ENCODE measurements at places on chromosomes 12 and 14.

DNA sequence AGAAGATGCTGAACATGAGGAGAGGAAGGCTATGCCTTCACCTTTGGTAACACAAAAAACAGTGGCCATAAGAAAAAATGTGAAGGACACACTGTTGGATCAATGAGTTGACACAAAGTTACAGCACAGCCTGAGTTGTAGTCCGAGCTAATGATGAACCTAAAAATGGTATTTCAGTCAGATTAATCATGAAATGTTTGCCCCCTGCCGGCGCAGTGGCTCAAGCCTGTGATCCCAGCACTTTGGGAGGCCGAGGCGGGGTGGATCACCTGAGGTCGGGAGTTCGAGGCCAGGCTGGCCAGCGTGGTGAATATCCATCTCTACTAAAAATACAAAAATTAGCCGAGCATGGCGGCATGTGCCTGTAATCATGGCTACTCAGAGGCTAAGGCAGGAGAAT, 1.3 kb upstream of the CAPRIN2 start:
- DNase-seq, result no peak
- H3K4me1 ChIP-seq, result peaks cover 5% of the 10 kb centered on the region
- H3K36me3 ChIP-seq, result peaks cover 16% of the 10 kb centered on the region
- peak overlapping the region; percentile 98 for H3K4me3 ChIP-seq

DNA sequence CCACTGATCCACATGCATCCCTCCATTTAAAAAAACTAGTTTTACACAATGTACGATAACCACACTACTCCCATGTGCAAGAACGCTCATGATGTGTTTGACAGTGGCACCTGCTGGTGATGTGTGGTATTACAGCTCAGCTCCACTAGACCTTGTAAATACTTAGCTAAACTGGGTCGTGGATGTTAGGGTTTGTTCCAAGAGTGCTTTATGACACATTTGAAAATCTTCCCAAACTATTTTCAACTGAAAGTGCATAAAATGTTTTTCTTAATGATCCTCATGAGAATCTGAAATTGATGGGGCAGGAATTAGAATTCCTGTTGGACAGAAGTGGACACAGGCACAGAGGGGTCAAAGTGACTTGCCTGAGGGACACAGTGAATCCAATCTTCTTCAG, 99.2 kb downstream of the SCARB1 start:
- no peaks in the 10 kb centered on the region for H3K4me1 ChIP-seq
- DNase-seq, result no peak
- H3K27me3 ChIP-seq, result no peaks in the 10 kb centered on the region
- H3K36me3 ChIP-seq, result peaks cover 12% of the 10 kb centered on the region

DNA sequence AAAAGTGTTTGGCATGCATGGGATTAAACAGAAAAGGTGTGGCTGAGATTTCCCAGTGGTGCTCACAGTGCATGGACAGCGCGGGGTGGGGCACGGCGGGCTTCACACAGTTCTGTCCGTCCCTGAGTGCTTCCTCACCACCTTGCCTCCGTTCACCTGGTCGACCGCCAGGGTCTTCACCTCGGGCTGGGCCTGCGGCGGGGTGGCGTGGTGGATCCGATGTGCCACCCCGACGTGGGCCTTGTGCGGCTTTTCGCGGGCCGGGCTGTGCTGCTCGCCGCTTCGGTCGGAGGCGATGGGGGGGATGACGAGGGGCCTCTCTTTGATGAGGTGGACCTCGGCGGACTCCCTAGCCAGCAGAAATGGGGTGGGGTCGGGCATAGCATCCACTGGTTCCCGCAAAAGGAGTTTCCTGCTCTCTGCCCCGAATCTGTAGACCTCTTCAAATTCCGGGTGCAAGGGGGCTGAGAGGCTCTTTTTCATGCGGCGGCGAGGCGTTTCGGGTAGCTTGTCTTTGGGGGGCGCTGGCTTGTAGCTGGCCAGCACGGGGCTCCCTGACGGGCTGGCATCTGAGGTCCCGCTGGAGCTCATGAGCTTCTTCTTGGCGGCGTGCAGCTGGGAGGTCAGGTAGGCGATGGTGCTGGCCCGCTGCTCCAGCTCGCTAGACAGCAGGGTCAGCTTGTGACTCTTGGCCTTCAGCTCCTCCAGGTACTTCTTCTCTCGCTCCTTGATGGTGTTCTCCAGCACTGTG, 35.5 kb downstream of the CCDC92 start:
- DNase-seq, result no peak
- H3K36me3 ChIP-seq, result no peaks in the 10 kb centered on the region
- H3K27me3 ChIP-seq, result no peaks in the 10 kb centered on the region
- no peak overlapping the region for H3K4me3 ChIP-seq

GRCh38 chr14:55383541-55384140, 28.0 kb downstream of the ATG14 start:
- no peaks in the 10 kb centered on the region for H3K27me3 ChIP-seq
- peaks cover 24% of the 10 kb centered on the region for H3K36me3 ChIP-seq
- no peak overlapping the region for H3K27ac ChIP-seq

Data from H9 (cell line).